ENCODE measurements at places on chromosomes 12 and 14.

GRCh38 chr12:126361804-126362203, 1296.6 kb downstream of the AACS start:
- DNase-seq, result no peak

DNA sequence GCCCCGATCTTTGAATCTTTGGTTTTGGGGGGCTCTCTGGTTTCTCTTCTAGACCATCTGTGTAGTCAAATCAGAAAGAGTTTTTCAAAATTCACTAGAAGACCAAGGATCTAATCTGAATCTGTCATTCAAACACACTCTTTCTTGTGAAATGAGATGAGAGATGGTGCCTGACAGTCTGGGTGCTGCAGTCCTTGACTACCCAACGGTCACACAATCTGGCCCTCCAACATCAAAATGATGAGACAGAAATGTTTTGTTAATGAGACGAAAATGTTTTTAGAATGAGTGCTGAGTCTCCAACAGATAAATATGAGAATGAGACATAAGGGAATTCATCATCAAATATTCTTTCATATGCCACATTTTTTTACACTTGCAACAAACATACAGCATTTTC, 695.7 kb upstream of the USP15 start:
- no peak for DNase-seq

DNA sequence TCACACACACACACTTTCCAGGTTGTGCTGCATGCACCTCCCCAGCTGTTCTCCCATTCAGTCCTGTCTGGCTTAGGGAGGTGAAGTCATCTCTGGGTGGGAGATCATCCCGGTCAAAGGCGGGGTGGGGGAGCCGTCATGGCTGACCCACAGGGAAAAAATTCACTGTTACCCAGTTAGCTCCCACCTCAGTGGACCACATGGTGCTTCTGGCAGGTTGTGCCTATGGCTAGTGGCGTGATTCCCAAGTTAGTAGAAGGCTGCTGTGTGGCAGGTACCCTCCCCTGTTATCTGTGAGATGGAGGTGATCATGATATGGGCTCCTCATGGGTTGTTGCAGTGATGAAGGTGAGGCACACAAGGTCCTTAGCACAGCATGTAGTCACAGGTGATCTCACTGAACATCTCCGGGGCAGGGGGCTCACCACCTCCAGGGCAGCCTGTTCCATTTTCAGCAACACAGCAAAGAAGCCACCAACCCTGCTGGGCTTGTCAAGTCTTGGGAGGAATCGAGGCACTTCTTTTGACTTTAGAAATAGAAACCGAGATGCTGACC, 154.9 kb upstream of the CCND2 start:
- DNase-seq, result no peak

DNA sequence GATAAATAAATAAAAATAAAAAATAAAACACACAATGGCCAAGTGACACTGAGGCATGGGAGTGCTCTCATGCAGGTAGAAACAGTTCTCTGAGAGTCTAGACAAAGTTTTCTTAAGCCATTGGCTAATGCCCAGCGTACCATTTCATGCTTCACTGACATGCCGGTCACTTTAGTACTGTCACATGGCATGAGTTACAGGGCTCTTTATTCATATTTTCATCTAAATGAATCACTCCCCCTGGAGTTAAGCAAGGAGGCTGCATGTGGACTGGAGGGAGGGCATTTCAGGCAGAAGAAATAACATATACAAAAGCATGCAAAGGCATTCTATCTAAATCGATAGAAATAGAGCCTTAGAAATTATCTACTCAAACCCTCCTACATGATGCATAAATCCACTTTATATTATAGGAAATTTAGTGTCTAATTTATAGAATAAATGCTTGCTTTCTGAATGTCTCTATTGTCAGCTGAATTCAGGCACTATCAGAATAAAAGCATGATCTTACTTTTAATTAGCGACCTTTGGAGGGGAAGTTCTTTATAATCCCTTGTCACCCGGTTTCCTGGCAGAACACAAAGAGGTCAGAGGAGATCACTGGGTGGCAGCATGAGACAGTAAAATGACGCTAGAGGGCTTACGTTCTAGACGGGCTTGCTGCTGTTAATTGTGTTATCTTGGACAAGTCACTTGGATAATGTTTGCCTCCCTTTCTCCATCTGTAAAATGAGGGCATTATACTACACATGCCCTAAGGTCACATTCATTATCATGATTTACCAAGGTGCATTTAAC, 17.5 kb downstream of the DYRK4 start:
- DNase-seq, result no peak

DNA sequence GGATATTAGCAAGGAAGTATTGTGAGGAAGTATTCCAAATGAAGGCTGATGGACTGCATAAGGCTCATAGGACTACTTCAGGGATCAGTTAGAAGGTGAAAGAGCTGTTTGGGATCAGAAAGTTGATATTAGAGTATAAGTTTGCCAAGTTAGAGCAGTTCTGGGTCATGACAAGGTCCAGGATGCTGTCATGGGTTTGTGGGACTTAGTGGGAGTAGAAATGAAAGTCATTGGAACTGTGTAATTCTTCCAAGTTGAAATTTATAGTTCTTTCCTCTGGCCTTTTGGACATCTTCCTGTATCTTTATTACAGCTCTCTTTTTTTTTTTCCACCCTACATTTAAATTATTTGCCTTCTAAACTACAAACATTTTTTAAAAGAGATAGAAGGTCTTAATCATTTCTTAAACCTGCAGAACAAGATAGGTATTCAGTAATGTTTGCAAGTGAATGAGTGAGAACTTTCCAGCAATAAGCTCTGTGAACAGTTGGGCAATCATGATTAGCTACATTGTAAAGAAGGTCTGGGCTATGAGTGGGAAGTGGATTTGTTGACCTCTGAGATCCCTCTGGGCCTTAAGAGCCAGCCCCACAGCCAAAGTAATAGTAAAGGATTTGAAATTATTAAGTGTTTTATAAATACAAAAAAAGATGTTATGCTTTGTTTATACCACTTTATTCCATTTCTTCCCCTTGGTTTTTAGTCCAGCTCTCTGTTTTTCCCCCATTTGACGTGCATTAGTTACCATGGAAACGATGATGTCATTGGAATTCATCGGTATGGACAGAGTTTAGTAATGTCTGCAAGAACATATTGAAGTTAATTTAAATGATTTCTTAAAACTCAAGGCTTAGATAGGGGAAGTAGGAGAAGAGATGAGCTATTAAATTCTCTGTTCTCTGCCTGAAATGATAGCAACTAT, 247.9 kb upstream of the ARHGAP5 start:
- DNase-seq, result no peak

DNA sequence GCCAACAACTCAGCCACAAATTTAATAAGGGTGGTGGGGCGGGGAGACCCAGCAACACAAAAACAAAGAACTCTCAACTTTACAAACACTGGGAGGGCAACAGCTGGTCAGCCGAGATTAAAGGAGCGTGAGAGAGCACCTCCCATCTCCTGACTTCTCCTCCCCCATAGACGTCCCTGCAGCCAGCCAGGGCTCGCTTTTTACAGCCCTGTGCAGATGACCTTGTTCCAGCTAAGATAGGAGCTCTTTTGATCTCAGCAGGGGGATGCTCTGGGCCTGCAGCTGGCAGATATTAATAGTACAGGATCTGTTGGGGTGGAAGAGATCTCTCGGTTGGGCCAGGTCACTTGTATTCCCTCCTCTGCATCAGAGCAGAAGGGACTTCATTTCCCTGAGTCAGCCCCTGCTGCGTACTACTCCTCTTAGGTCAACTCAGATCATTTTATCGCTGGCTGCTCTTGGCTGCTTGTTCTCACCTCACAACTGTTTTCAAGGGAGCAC, 475.8 kb downstream of the RAD51B start:
- DNase-seq, result no peak

DNA sequence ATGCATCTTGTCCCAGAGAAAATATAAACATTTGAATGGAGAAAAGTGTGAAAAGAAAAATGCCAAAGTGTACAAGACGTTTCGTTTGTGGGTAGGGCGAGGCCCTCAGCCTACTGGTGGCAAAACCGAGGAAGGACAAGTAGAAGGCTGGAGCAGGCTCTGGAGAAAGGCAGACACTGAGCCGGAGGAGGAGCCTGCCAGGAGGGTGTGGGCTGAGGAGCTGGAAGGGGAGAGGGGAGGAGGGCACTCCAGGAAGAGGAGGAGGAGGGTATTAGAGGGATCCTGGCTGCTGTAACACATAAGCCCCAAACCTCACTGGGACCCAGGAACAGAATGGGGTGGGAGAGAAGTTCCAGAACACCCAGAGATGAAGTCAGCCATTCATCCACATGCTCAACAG, 47.7 kb downstream of the CLMN start:
- DNase-seq, result no peak

GRCh38 chr12:122004633-122005071, 17.0 kb upstream of the BCL7A start:
- no peak for DNase-seq

DNA sequence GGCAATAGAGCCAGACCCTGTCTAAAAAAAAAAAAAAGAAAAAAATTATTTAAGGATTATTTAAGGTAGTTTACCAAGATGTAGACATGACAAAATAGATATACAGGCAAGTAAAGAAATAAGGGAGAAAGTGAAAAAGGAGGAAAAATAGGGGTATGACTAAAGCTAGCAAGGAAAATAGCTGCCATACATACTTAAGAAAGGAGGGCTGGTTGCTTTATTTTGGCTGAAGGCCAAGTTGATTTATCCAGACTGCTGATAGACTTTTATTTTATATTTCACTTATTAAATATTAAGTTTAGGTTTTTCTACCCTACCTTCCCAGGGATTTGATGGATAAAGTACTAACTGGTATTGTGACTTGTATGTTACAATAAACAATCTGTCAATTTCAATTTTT, 8.3 kb upstream of the AEBP2 start:
- DNase-seq, result no peak

Data from activated gamma-delta T cell (primary cell).